ENCODE measurements at places on chromosomes 7 and 10.

- H3K4me3 ChIP-seq: no peak overlapping the region
- H3K36me3 ChIP-seq: no peaks in the 10 kb centered on the region
- H3K4me1 ChIP-seq: peaks cover 19% of the 10 kb centered on the region
- DNase-seq: no peak
- no peaks in the 10 kb centered on the region for H3K27me3 ChIP-seq
Observed at GRCh38 chr7:149093228-149093627, 2.7 kb upstream of the ZNF786 start.

DNA sequence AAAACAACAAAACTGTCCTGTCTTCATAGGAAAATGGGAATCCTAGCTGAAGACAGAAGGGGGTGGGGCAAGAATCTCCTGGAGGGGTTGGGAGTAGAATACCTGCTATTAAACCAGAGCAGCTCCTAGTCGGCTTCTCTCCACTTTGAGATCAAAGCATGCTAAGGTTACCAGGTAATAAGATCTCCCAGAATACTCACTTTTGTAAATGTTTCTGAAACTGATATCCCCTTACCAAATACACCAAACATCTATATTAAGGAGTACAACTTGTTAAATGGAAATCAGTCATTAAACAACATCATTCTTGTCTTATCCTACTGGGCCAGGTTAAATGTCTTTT lies 29.5 kb upstream of the DAGLB start:
- peaks cover 21% of the 10 kb centered on the region for H3K36me3 ChIP-seq
- H3K27me3 ChIP-seq: no peaks in the 10 kb centered on the region
- H3K27ac ChIP-seq: no peak overlapping the region
- DNase-seq: no peak
- H3K4me1 ChIP-seq: peaks cover 7% of the 10 kb centered on the region
- H3K4me3 ChIP-seq: no peak overlapping the region

GRCh38 chr10:43056568-43057011 lies 20.3 kb upstream of the RET start:
- no peak overlapping the region for H3K27ac ChIP-seq
- H3K27me3 ChIP-seq: no peaks in the 10 kb centered on the region
- H3K4me1 ChIP-seq: peaks cover 8% of the 10 kb centered on the region
- DNase-seq: no peak

DNA sequence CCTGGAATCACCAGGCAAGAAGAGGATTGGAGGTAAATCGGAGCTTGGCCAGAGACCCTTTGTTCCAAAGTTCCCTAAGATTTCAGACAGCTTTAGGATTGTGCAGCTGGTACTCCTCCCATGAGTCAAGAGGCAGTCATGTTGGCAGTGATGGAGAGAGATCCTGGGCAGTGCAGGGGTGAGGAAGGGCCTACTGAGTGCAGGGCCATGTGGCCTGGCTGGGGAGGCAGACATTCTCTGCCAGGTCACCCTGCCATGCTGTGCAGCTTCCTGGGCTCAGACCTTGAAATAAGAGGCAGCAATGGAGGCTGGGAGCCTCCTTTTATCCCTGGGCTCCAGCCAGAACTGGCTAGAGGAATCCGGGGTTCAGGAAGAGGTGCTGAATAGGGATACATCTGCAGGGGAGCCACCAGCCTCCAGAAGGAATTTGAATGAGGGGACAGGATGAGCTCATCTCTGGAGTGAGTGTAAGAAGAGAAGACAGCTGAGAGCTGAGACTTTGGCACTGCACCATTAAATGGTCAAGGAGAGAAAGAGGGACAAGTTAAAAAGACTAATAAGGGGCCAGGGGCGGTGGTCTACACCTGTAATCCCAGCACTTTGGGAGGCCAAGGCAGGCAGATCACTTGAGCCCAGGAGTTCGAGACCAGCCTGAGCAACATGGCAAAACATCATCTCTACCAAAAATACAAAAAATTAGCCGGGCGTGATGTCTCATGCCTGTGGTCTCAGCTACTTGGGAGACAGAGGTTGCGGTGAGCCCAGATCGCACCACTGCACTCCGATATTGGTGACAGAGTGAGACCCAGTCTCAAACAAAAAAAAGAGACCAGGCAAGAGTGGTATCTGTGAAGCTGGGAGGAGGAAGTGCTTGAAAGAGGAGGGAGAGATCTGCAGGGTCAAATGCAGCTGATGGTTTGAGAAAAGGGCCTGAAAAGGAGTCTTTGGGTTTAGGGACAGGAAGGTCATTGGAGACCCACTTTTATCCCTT lies 12.0 kb downstream of the SFTPD start:
- no peak overlapping the region for H3K27ac ChIP-seq
- no peak overlapping the region for H3K4me3 ChIP-seq
- DNase-seq: no peak
- H3K36me3 ChIP-seq: peaks cover 2% of the 10 kb centered on the region
- no peaks in the 10 kb centered on the region for H3K4me1 ChIP-seq

- H3K36me3 ChIP-seq: no peaks in the 10 kb centered on the region
- no peak overlapping the region for H3K27ac ChIP-seq
- H3K4me3 ChIP-seq: no peak overlapping the region
Observed at GRCh38 chr10:96850825-96851224, 18.7 kb downstream of the LCOR start.

- H3K27ac ChIP-seq: no peak overlapping the region
- no peaks in the 10 kb centered on the region for H3K27me3 ChIP-seq
- peaks cover 2% of the 10 kb centered on the region for H3K36me3 ChIP-seq
- H3K4me1 ChIP-seq: peaks cover 24% of the 10 kb centered on the region
- no peak for DNase-seq
- no peak overlapping the region for H3K4me3 ChIP-seq
Observed at GRCh38 chr10:132001238-132001972, 19.7 kb upstream of the BNIP3 start.

- DNase-seq: no peak
- no peaks in the 10 kb centered on the region for H3K27me3 ChIP-seq
- no peaks in the 10 kb centered on the region for H3K36me3 ChIP-seq
- H3K27ac ChIP-seq: peak overlapping the region; percentile 43
- peaks cover 9% of the 10 kb centered on the region for H3K4me1 ChIP-seq
- H3K4me3 ChIP-seq: no peak overlapping the region
Observed at GRCh38 chr7:48708635-48709034, 215.7 kb upstream of the CDC14C start.

DNA sequence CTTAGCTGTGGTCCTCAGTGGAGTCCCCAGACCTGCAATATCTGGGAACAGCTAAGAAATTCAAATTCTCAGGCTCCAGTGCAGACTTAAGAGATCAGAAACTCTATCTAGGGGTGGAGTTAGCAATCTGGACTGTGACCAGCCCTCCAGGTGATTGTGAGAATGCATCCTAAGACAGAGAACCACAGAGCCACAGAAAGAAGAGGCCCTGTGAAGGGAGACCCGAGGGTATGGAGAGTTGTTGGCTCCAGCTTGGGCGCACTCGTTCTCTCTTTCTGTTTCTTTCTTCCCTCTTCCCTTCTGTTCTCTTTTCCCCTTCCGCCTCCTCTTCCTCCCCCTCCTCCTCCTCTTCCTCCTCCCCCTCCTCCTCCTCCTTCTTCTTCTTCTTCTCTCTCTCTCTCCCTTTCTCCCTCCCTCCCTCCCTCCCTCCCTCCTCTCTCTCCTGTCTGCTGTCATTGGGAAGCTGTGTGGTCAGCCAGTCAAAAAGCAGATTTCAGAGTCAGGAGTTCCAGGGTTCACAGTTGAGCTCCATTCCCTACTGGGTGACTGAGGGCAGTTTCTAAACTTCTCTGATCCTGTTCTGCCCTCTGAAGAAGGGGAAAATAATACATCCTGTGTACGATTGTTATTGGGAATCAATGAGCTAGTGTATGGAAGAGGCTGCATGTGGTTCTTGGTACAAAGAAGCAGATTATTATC lies 62.1 kb upstream of the STEAP1B start:
- no peak overlapping the region for H3K4me3 ChIP-seq
- H3K4me1 ChIP-seq: peaks cover 35% of the 10 kb centered on the region
- H3K36me3 ChIP-seq: no peaks in the 10 kb centered on the region

DNA sequence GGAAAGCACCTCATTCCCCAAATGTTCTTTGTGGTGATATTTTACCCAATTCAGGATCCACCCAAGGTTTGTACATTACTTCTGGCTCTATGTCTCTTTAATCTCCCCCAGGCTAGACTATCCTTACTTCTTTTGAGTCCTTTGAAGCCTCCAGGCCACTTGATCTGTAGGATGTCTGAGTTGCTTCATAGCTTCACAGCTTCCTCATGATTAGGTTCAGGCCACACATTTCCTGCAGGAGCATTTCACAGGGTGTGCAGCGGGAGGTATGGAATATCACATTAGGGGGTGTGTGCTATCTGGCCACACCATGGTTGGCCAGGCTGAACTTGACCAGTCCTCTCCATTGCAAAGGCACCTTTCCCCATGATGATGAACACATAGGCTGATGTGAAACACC lies 18.7 kb downstream of the TSPAN15 start:
- no peaks in the 10 kb centered on the region for H3K36me3 ChIP-seq
- no peak overlapping the region for H3K27ac ChIP-seq
- no peak for DNase-seq
- peaks cover 35% of the 10 kb centered on the region for H3K4me1 ChIP-seq

DNA sequence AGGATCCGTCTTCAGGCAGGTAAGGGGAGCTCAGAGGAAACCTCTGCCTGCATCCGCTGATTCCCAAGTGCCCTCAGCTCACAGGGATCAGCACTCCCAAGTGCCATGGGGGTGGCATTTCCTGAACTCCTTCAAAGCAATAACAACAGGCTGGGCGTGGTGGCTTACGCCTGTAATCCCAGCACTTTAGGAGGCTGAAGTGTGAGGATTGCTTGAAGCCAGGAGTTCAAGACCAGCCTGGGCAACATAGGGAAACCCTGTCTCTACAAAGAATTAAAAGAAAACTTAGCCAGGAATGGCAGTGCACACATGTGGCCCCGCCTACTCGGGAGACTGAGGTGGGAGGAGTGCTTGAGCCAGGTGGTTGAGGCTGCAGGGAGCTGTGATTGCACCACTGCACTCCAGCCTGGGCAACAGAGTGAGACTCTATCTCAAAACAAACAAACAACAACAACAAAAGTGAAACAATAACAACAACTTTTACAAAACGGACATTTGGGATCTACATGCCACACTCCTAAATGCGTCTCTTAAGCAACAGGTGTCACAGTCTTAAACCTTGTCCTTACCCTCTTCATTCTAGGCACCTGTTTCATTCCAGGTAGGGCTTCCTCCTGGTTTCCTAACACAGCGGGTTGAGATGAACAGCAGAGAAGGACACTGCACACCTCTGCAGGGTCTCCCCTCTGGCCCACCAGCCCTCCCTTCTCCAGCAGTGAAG lies 73.8 kb downstream of the PAXIP1 start:
- no peaks in the 10 kb centered on the region for H3K36me3 ChIP-seq
- DNase-seq: no peak
- H3K4me3 ChIP-seq: peak overlapping the region; percentile 51

DNA sequence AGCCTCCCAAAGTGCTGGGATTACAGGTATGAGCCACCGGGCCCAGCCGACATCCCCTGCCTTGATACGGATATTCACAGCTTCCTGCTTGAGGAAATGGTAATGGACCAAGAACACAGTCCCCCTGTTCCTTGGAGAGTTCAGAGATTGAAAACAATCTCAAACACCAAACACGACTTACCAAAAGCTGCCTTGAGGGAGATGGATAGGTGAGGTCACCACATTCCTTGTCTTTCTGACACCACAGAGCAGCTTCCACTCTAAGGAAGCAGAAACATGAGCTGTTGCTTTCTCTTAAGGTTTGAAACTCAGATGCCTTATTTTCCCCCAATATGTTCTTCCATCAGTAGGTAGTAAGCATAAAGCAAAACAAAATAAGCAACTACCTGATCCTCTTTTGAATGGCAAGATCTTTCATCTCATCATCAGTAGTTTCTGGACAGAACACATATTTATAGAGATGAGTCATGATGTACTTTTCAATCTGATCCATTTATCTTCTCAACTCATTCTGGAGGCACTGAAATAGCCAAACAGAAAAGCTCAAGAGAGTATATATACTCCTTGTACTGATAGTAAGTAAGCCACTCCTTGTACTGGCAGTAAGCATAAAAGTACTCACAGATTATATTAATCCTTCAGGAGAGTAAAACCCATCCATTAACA lies 199.1 kb upstream of the KCTD7 start:
- DNase-seq: no peak
- H3K4me1 ChIP-seq: no peaks in the 10 kb centered on the region
- no peak overlapping the region for H3K27ac ChIP-seq
- no peaks in the 10 kb centered on the region for H3K27me3 ChIP-seq
- H3K36me3 ChIP-seq: peaks cover 6% of the 10 kb centered on the region

DNA sequence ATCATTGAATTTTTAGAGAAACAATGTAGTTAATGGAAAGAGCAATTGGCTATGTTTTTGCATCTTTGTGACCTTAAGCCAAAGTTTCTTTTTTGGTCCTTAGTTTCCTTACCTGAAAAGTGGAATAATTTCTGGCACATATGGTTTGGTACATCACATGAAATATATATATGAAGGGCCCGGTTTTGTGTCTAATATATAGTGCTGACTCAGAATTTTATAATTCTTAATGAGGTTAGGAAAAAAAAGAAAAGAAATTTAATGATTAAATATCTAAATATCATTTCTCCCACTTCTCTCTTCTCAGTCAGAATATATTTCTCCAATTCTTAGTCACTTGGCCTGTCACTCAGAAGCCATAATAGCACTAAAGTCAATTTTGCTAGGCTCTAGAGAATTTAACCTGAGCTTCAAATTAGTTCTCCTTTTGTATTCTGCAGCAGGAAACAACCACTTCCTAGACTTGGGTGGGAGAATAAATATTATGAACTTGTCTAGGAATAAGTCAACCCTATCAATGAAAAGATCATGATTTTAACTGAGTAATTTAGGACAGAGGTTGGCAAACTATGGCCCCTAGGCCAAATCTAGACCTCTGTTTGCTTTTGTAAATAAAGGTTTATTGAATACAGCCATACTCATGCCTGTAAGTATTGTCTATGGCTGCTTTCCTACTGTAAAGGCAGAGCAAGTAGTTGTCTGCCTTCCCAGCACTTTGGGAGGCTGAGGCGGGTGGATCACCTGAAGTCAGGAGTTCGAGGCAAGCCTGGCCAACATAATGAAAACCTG lies 34.6 kb downstream of the PPP1R9A start:
- no peaks in the 10 kb centered on the region for H3K27me3 ChIP-seq
- no peak for DNase-seq
- no peak overlapping the region for H3K27ac ChIP-seq

DNA sequence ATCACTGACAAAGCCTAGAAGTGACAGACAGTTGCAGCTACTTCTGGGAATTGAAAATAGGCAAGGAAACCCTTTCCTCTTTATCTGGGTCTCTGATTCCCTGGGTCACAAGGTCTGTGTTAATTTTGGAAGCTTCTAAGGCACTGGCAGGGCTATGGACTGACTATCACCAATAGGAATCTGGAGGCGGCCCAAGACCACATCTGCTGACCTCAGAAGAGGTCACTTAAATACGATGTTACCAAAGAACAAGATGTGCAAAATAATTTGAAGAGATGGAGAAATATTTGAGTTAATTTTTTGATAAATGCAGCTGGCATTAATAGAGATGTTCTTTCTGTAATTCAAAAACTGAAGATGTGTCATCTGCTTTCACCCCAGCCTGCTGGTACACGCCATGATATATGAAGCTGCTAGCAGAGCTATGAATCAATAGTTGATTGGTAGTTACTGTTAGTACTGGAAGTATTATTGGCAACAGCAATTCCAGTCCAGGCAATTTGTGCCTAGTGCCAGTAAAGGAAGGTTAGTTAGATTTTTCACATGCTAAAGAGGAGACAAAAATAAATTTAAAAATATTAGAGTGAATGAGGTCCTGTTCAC lies 5.5 kb upstream of the STEAP4 start:
- no peak overlapping the region for H3K27ac ChIP-seq
- H3K4me3 ChIP-seq: no peak overlapping the region
- DNase-seq: no peak
- peaks cover 5% of the 10 kb centered on the region for H3K27me3 ChIP-seq
- H3K4me1 ChIP-seq: no peaks in the 10 kb centered on the region

GRCh38 chr7:18521945-18522566 lies 26.5 kb downstream of the HDAC9 start:
- no peaks in the 10 kb centered on the region for H3K27me3 ChIP-seq
- no peaks in the 10 kb centered on the region for H3K36me3 ChIP-seq
- no peak overlapping the region for H3K27ac ChIP-seq
- H3K4me1 ChIP-seq: no peaks in the 10 kb centered on the region
- peak; percentile 63 for DNase-seq
